ENCODE measurements at places on chromosomes 5 and 9.

GRCh38 chr5:109373932-109374331, 35.8 kb downstream of the PJA2 start:
- DNase-seq: no peak

DNA sequence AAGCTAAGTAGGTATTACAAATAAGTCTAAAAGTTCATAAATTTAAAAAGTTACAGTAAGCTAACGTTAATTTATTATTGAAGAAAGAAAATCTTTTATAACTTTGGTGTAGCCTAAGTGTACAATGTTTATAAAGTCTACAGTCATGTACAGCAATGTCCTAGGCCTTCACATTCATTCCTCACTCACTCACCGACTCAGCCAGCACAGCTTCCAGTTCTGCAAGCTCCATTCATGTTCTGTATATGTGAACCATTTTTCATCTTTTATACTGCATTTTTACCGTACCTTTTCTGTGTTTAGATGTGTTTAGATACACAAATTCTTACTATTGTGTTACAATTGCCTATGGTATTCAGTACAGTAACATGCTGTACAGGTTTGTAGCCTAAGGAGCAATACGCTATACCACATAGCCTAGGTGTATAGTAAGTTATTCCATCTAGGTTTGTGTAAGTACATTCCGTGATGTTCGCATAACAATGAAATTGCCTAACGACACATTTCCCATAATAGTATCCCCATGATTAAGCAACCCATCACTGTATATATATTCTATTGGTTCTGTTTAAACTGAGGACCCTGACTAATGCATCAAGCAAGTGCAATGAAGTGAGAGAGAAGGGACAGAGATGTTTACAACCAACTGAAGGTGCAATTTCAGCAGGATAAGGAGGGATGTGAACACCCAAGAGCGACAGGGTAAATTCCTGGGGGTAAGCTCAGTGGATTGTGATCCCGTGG, 88.9 kb upstream of the TRIO start:
- no peak for DNase-seq

DNA sequence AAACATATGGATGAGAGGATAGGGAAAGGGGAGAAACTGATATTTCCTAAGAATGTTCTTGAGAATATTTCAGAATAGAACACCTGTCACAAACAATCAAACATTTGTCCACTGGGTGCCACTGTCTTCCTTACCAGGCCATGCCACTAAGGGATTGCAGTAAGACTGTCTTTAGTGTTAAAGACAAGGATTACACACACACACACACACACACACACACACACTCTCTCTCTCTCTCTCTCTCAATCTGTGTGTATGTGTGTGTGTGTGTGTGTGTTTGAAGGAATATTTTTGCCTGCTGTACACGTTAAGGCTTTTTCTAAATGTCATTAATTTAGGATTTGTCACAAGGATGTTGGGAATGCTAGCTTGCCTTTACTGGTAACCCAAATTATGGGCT, 54.4 kb downstream of the CCDC192 start:
- no peak for DNase-seq

DNA sequence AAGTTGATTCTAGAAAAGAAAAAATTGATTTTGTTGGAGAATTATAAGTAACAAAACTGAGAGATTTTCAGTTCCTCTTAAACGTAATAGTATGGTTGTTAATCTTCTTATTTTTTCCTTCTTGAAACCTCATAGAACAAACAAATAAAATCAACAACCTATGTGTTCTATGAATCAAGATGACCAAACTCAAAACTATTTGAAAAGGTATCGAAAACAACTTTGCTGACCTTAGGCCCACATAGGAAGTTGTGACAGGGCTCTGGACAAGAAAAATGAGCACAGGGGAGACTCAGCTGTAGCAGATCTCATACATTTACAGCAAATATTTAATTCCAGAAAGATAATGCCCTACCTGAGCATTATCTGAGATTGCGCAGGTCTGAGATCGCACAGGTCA, 169.4 kb upstream of the CCNH start:
- DNase-seq: no peak

- DNase-seq: no peak
These were observed 20.1 kb upstream of the HSPA9 start for GRCh38 chr5:138595180-138595795.

GRCh38 chr5:126487596-126487995, 64.4 kb downstream of the GRAMD2B start:
- DNase-seq: no peak

DNA sequence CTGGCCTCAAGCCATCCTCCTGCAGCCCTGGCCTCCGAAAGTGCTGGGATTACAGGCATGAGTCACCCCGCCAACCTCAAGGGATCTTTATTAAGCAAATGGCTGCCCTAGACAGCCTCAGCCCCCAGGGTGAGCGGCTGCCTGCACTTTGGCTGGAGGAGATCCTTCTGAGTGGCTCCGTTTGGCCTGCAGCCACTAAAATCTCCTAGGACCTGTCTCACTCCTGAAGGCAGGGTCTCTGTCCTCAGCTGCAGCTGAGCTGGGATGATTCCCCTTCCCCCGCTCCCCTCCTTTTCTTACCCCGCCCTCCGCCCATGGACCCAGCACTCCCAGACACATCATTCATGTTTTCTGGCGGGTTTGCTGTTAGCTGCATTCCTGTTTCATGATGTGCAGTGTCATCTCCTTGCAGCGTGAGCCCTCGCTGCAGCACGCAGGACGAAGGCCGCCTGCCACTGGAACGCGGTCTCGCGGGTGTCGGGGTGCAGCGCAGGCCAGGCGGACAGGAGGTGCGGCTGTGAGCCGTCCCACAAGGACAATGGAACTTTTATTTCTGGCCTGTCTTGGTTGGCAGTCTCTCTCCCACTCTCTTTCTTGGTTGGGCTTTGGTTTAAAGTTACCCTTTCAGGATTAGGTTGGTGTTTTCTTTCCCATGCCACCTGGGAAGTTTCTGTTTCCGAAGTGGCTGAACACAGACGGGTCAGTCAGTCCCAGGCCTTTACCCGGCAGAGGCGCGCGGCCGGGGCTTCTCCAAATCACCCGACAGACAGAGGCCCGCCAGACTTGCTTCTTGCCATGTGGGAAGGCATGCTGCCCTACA, 137.1 kb downstream of the FOXD1 start:
- DNase-seq: no peak

- DNase-seq: no peak
These were observed 9.6 kb upstream of the NME5 start for GRCh38 chr5:138148811-138149210.

- DNase-seq: no peak
These were observed 31.0 kb downstream of the CSF2 start for GRCh38 chr5:132104556-132104955.

DNA sequence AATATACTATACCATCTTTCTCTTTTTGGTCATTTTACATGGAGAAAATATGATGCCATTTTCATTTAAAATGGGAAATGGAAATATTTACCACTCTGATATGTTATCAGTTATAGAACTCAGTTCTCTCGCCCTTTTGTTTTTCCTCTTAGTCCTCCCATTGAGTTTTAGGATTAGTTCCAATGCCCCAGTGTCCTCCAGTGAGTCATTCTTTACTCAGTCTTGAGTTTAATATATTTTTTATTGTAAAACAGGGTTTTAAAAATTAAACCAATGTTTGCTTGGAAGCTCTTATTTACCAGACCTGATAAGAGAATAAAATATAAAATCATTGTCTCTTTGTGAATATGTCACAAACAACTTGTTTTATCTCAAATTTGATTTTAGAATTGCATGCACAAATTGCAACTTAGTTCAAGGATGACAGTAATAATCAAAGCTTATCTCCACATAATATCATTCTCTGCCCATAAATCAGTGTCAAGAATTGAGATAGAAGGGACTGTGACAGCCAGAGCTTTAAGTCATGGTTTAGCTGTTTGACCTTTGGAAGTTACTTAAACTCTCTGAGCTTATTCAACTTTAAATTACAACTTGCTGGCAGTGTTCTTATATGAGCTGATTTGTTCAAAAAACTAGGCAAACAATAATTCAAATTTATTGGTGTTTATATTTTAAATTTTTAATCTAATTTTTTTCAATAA, 166.4 kb downstream of the PAM start:
- DNase-seq: no peak

GRCh38 chr5:37132646-37133045, 116.5 kb downstream of the CPLANE1 start:
- DNase-seq: no peak

DNA sequence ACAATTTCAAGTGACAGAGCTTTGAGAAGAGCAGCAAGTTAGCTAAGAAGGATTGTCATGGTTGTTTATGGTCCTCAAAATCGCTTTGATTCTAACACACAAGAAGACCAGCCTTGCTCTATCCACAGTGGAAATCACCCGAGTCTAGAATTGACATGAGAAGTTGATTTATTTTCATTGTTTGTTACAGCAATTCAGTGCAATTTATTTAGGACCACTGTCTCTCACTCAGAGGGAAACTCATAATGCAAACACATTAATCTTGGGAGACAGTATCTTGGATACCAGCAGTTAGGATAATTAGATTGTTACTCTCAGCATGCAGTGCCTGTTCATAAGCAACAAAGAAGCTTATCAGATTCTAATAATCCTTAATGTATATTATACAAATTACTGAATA, 498.9 kb downstream of the NTRK2 start:
- no peak for DNase-seq

DNA sequence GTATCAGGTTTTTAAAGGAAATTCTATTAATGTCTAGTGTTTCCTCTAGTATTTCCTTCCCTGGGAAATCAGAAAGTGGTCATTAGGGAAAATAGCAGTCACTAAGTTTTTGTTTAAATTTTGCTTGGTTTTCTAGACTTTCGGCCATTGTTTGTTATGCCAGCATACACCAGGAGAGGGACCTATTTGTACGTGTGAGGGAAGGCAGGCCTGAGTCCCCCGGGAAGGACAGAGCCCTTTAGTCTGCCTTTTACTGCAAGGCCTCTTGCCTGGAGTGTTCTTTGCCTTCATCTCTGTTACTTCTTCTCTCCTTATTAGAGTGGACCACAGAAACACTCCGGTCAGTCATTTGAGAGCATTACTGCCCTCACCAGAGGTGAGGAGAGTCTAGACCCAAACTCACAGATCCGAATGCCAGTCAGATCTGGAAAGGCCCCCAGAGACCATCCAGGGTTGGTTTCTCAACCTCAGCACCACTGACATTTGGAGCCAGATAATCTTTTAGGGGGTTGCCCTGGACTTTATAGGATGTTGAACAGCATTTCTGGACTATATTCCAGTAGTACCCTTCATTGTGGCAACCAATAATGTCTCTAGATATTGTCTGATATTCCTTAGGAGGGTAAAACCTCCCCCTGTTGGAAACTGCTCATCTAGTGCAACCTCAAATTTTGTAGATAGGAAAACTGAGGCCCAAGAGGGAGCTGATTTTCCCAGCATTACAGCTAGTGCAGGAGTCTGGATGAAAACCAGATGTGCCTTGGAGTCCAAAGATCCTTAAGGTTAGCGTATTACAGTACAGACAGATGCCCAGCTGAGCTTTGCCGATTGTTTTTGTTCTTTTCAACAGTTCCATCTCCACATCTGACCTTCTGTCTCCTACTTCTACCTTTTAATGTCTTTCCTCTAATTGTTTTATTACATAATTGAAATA, 93.0 kb upstream of the NIPAL4 start:
- DNase-seq: no peak

DNA sequence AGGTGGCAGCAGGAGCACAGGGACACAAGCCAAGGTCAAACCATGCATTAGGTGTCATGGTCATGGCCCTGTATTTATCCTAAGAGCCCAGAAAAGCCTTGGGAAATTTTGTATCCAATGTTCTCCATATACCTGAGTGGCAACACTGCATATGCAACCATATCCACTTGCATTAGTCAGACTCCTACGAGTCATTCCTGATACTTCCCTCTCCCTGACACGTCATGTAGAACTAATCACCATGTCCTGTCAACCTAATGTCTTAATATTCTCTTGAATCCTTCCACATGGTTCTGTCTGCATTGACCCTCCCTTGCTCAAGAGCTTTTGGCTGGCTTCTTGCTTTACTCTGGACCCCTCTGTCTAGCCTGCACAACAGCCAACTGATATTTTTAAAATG, 9.4 kb downstream of the SCGB3A2 start:
- DNase-seq: no peak

- no peak for DNase-seq
These were observed 134.5 kb upstream of the FSTL4 start for GRCh38 chr5:133746834-133747233.

GRCh38 chr5:172266071-172266675, 17.4 kb downstream of the UBTD2 start:
- DNase-seq: no peak

- peak; percentile 75 for DNase-seq
These were observed 81.0 kb downstream of the RXRA start for GRCh38 chr9:134407121-134407779.

Data from nucleus accumbens (tissue), 56 donors.